ENCODE measurements at places on chromosomes 3 and 15.

DNA sequence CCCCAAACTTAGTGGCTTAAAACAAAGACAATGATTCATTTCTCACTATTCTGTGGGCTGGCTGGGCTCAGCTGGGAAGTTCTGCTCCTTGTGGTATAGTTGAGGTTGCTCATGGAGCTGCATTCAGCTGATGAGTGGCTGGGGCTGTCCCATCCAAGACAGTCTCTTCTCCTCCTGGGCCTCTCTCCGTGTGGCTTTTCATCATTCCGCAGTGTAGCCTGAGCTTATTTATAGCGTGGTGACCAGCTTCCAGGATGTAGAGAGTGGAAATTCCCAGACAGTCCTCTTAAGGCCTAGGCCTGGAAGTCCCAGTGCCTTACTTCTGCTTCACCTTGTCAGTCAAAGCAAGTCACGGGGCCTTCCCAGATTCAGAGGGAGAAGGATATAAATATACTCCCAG is 136.7 kb upstream of the DAZL start:
- no peaks in the 10 kb centered on the region for H3K27me3 ChIP-seq
- no peaks in the 10 kb centered on the region for H3K4me1 ChIP-seq
- no peaks in the 10 kb centered on the region for H3K36me3 ChIP-seq
- H3K27ac ChIP-seq: no peak overlapping the region
- ATAC-seq: no peak

- no peaks in the 10 kb centered on the region for H3K4me1 ChIP-seq
- no peaks in the 10 kb centered on the region for H3K36me3 ChIP-seq
- no peak overlapping the region for H3K4me3 ChIP-seq
- no peaks in the 10 kb centered on the region for H3K27me3 ChIP-seq
Observed at GRCh38 chr15:51114437-51115119, 19.9 kb upstream of the TNFAIP8L3 start.

DNA sequence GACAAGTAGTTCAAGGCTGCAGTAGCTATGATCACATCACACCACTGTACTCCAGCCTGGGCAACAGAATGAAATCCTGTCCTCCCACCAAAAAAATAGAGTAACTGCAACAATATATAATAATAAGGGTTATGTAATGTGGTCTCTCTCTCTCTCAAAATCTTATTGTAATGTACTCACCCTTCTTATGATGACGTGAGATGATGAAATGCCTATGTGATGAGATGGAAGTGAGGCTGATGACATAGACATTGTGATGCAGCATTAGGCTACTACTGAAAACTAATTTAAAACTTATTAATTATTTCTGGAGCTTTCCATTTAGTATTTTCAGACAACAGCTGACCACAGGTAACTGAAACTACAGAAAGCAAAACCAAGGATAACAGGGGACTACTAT is 27.4 kb downstream of the TASOR start:
- no peak for ATAC-seq
- no peaks in the 10 kb centered on the region for H3K27me3 ChIP-seq
- H3K4me3 ChIP-seq: no peak overlapping the region
- no peak overlapping the region for H3K27ac ChIP-seq

DNA sequence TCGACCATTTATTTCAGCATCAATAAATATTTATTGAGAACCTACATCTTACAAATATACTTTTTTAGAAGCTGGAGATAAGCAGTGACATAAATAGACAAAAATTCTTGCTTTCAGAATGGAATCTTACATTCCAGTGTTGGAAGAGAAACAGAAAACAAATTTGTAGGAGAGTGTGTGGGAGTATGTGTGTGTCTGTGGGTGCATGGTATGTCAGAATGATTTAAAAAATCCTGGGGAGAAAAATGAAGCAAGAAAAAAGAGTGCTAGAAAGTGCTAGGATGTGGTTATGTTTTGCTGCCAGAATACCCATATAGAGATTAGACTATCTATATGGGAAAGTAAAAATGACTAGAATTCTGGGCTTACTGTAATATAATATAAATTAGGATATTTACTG is 561.7 kb upstream of the SGO1 start:
- H3K36me3 ChIP-seq: no peaks in the 10 kb centered on the region
- H3K27ac ChIP-seq: no peak overlapping the region
- H3K4me1 ChIP-seq: no peaks in the 10 kb centered on the region

DNA sequence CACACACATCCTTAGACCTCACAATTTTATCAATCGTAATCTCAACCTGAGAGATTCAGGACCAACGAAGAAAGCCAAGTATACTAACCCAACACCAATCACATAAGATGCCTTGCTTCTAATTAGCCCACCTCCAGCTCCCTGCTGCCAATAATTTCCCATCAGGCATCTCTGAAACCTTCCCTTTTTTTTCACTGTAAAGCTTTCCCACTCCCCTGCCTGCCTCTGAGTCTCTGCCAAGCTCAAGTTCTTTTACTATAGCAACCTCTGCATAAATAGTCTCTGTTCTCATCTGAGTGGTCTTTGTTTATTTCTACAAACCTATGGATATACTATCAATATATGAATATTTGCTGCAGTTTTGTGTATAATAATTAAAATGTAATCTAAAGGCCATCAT is 86.5 kb downstream of the PIK3CB start:
- no peak overlapping the region for H3K27ac ChIP-seq
- ATAC-seq: no peak
- no peaks in the 10 kb centered on the region for H3K4me1 ChIP-seq
- no peak overlapping the region for H3K4me3 ChIP-seq

- H3K27me3 ChIP-seq: no peaks in the 10 kb centered on the region
- no peaks in the 10 kb centered on the region for H3K36me3 ChIP-seq
- peak overlapping the region; percentile 31 for H3K27ac ChIP-seq
- H3K4me1 ChIP-seq: peaks cover 10% of the 10 kb centered on the region
Observed at GRCh38 chr3:119352034-119352609, 57.9 kb downstream of the ARHGAP31 start.

DNA sequence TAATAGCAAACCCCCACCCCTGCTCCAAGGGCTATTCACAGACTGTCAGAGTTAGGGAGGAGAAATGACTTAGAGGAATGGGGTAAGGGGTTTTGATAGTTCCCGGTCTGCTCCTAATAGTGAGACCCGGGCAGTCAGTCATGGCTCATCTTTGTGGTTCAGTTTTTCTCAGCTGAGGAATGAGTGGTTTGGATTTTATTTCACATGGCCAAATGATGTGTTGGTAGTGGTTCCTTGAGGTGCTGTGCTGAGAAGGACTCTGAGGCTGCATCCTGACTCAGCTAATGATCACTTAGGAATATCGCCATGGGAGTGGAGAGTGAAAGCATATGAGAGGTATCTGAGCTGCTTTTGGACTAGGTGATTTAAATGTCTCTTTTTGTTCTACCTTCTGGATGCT is 80.2 kb downstream of the LPP start:
- H3K4me3 ChIP-seq: no peak overlapping the region
- H3K36me3 ChIP-seq: peaks cover 8% of the 10 kb centered on the region
- peaks cover 99% of the 10 kb centered on the region for H3K4me1 ChIP-seq
- ATAC-seq: no peak
- H3K27ac ChIP-seq: peak overlapping the region; percentile 81

GRCh38 chr15:34795267-34796081 is at the start of gene ACTC1:
Gene ACTC1, minus strand, starts transcription at chr15:34795549. Its CDS starts 741 bp downstream, at chr15:34794808.
- peak; percentile 87 for ATAC-seq
- no peaks in the 10 kb centered on the region for H3K4me1 ChIP-seq
- H3K27me3 ChIP-seq: peaks cover 24% of the 10 kb centered on the region
- no peak within 1 kb of the TSS for H3K4me3 ChIP-seq
- H3K27ac ChIP-seq: no peak within 1 kb of the TSS
- H3K36me3 ChIP-seq: no peaks in the 10 kb centered on the region

- H3K4me3 ChIP-seq: no peak overlapping the region
- H3K27ac ChIP-seq: no peak overlapping the region
- H3K27me3 ChIP-seq: no peaks in the 10 kb centered on the region
- H3K4me1 ChIP-seq: no peaks in the 10 kb centered on the region
- H3K36me3 ChIP-seq: no peaks in the 10 kb centered on the region
- ATAC-seq: no peak
Observed at GRCh38 chr3:101375586-101375985, 55.2 kb upstream of the IMPG2 start.

GRCh38 chr3:112965656-112966055 is 9.2 kb downstream of the CD200R1 start:
- no peak overlapping the region for H3K27ac ChIP-seq
- H3K27me3 ChIP-seq: no peaks in the 10 kb centered on the region
- H3K4me3 ChIP-seq: no peak overlapping the region
- H3K36me3 ChIP-seq: no peaks in the 10 kb centered on the region
- no peak for ATAC-seq

- no peak overlapping the region for H3K27ac ChIP-seq
- H3K4me1 ChIP-seq: peaks cover 5% of the 10 kb centered on the region
- no peaks in the 10 kb centered on the region for H3K36me3 ChIP-seq
Observed at GRCh38 chr3:172582712-172583111, 59.5 kb upstream of the TNFSF10 start.

Data from gastroesophageal sphincter (tissue), 4 donors.